ENCODE measurements at places on chromosomes 2 and 18. TPM values are rescaled to one million over a fixed set of nuclear protein-coding genes. Genes with fewer than 3 reads are reported as not detected.

Gene ITPRIPL1
- 3.9 TPM for total RNA-seq

Gene GCKR
- not detected for total RNA-seq

Gene RAX
- total RNA-seq, result not detected

Gene SIX3
- not detected for total RNA-seq

Gene C1GALT1C1L
- not detected for total RNA-seq

Gene CLIP4
- 9.6 TPM for total RNA-seq

Gene CD302
- total RNA-seq, result 27.7 TPM

Gene GREB1
- total RNA-seq, result 11.0 TPM

Gene DYNC1I2
- total RNA-seq, result 57.1 TPM

Gene SH3RF3
- 4.5 TPM for total RNA-seq

Gene C2orf80
- total RNA-seq, result not detected

Gene FAM124B
- 3.5 TPM for total RNA-seq

Gene DSG1
- total RNA-seq, result not detected

Measured in stomach (tissue), 19 donors.